ENCODE measurements at places on chromosomes 3 and 15. TPM values are rescaled to one million over a fixed set of nuclear protein-coding genes. Genes with fewer than 3 reads are reported as not detected.

The MUSTN1 gene
- polyA plus RNA-seq = 203 TPM

The SKOR1 gene
- polyA plus RNA-seq = 0.67 TPM

The OXSM gene
- 9.6 TPM for polyA plus RNA-seq

The WNT7A gene
- not detected for polyA plus RNA-seq

The ACTC1 gene
- 8,600 TPM for polyA plus RNA-seq

The TMEM45A gene
- polyA plus RNA-seq = 12.1 TPM

The DUOXA2 gene
- polyA plus RNA-seq = not detected

The CHRNA7 gene
- 1.6 TPM for polyA plus RNA-seq

GRCh38 chr3:78277801-78278200 is 1237.9 kb downstream of the ROBO2 start:
- no peak for DNase-seq

DNA sequence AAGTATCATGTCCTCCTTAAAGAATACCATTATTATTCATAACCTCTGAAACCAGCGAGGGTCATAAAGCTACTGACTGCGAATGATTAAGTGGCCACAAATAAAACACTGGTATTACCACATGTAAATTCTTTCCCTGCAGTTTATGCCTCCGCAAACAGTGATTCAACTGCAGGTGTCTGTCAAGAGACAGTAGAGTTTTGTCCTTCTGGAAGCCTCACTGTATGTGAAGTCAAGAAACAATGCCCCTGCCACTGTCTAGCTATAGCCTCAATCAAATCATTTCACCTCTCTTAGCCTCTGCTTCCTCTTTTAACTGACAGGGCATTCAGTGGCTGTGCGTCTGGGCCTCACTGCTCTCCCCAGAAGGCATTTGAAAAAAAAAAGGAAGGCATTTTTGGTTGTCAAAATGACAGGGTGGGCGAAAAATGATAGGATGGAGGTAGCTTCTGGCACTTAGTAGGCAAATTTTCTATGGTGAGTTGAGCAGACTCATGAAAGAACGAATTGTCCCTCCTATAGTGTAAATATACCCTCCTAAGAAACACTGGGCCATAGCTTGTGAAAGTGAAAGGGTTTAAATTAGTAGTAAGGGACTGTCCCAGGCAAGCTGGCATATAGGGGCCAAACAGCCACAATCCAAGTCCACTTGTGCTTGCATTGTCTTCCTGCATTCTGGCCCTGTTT is 66.7 kb downstream of the FILIP1L start:
- no peak for DNase-seq

GRCh38 chr3:12978682-12979081 is 94.5 kb downstream of the IQSEC1 start:
- DNase-seq = no peak

- DNase-seq = no peak
Measured at GRCh38 chr15:42018306-42019224, 2.3 kb downstream of the PLA2G4E start.

DNA sequence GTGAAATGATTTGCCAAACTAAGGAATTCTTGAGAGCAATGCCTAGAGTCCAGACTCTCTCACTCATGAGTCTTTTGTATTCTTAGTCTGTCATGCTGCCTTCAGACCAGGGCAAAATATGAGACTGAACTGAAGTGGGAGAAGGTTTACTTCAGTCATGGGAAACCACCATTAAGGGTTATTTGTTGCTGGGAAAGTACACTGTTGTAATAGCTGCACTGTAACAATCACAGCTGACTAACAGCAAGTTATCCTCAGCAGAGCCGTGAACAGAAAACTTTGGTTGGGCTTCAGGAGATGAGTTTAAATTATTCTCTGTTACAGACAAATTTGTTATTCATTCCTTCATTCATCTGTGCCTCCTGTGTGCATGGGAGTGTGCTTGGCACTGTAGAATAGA is 258.5 kb downstream of the ROBO2 start:
- no peak for DNase-seq

DNA sequence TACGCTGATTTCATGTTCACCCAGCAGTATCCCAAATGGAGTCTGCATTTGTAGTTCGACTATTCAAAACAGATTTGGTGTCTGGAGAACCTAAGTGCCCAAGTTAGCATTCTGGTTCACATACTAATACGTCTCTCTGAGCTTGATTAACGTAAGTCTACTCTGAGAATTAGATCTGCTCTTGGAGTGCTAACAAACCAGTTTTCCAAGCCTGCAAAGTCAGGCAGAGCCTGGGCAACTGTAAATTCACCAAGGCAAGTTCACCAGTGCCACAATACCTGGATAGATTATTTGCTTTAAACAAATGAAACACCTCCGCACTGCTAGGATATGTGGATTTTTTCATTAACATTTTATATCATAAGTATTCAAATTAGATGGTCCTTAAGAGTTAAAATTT is 912.6 kb downstream of the ROBO1 start:
- no peak for DNase-seq

DNA sequence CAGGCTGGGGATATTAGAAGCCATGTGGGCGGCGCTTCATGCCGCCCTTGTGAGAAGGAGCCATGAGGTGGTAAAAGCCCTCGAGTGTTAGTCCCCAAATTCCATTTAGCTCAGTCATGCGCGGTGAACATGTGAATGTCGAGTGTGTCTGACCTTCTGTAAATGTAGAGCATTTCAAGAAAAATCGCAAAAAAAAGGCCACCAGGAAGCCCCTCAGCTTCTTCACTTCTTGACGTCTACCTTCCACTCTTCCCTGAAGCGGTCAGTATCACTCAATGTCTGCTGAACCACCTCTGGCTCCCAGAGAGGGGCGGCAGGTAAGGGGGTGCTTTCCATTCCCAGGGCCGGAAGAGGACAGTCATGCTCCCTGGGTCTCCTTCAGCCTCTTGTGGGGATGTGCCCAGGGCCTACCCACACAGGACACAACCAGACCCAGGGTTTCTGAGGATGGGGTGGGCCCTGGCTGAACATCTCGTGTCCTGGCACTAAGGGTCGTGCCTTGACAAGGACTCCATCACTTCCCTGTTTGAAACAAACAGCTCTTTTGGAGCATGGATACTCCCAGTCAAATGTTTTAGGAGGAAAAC is 274.9 kb downstream of the FAM43A start:
- DNase-seq = no peak

DNA sequence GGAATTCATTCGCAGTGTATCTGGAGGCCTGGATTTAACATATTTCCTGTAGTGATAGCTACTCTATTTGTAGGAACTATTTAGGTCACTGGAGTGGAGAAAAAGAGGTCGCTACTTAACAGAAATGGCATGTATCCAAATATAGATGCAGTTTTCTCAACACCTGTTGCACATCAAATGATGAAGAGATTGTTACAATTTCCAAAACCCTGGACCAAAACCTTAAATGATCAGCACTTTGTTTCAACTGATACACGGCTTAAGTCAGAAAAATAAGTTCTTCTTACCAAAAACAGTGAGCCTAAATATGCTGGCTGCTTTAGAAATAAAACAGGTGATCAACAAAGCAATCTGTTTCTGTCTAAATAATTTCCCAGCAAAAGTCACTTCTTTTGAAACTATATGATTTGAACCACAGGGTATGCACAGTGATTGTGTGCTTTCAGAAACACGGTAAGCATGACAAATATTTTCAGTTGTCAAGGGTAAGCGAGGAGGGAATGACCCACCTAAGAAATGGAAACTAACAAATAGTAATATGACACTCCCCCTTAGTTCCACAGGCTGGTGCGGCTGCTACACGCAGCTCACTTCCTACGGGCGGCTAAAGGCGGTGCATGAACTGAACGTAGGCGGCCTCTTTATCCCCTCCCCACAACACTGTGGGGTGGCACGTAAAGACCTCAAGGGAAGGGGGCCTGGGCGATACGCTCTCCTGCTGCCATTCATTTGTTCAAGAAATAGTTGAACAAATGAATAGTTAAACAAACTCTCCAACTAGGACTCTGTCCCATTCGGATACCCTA is 1.1 kb downstream of the EHD4 start:
- peak; percentile 50 for DNase-seq

DNA sequence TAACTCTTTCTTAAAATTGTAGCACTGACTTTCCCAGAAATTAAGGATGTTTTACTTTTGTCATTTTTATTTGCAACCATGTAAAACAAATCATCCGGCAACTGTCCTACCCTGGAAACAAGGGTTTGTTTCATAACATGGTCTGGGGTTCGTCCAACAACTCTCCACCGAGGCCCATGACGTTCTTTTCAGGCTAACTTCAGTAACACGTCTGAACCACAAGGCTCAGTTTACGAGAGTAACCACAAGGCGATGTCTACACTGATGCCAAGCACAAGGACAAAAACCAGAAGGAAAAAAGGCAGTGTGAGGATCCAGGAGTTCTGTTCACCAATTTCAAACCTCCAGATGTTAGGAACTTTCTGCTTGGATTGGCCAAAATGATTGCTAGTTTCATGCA is 546.1 kb downstream of the NTRK3 start:
- DNase-seq = no peak

DNA sequence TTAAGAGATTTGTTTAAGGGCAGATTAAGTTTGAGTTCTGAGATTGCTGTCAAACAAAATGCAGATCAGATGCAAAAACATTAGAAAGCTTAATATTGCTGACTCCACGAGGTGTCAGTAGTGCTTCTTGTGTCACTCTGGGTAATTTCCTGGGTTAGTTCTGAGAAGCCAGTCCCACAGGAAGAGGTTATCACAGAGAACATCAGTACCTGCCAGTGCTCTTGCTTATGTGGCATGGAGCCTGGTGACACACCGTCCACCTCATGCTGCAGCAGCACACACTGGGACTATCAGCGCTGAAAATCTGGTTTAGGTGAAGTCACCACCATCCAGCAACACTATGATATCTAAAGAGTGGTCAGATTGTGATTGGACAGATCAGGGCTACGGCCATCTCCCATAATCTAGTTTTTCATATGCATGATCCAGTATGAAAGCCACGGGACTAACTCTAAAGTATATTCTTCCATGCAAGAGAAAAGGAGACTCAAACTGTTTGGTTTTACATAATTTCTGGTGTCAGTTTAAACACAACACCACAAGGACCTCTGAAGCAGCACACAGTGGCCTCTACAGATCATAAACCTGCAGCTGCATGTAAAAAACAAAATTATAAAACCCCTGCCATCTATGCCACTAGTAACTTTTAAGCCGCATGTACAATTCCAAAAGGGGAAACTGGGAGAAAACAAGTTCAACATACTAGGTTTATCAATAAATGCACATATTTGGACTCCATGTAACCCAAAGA is 36.1 kb upstream of the MYO5C start:
- peak; percentile 17 for DNase-seq

DNA sequence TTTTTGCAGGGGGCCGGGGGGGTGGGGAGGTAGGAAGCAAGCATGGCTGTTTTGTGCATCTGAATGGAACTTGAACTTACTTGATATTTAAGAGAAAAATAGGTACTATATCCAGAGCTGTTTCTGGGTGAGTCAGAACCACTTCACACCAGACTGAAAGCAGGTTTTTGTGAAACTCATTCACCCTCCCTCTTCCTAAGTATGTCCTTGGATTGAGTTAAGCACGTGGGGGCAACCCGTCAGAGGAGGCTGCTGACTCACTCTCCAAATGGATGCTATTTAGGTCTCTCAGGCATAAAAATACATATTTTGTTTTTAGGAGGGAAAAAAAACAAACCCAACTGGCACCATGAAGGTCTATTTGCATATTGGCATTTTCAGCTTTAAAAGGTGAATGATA is 270.3 kb downstream of the RYR3 start:
- DNase-seq = no peak

Data from hindlimb muscle (tissue), 1 donor.